ENCODE measurements at places on chromosomes 2 and 18.

GRCh38 chr2:238459081-238459629 lies 32.4 kb downstream of the ASB1 start:
- peaks cover 5% of the 10 kb centered on the region for H3K27me3 ChIP-seq
- peaks cover 4% of the 10 kb centered on the region for H3K36me3 ChIP-seq
- H3K4me3 ChIP-seq = no peak overlapping the region

GRCh38 chr2:102236132-102236531 lies 49.3 kb downstream of the IL1RL2 start:
- H3K27ac ChIP-seq = no peak overlapping the region
- no peak overlapping the region for H3K4me3 ChIP-seq
- peaks cover 47% of the 10 kb centered on the region for H3K4me1 ChIP-seq
- DNase-seq = no peak

GRCh38 chr2:20617892-20618467 lies 32.9 kb downstream of the HS1BP3 start:
- no peaks in the 10 kb centered on the region for H3K27me3 ChIP-seq
- no peak for DNase-seq
- H3K36me3 ChIP-seq = no peaks in the 10 kb centered on the region
- H3K4me3 ChIP-seq = no peak overlapping the region
- no peak overlapping the region for H3K27ac ChIP-seq

DNA sequence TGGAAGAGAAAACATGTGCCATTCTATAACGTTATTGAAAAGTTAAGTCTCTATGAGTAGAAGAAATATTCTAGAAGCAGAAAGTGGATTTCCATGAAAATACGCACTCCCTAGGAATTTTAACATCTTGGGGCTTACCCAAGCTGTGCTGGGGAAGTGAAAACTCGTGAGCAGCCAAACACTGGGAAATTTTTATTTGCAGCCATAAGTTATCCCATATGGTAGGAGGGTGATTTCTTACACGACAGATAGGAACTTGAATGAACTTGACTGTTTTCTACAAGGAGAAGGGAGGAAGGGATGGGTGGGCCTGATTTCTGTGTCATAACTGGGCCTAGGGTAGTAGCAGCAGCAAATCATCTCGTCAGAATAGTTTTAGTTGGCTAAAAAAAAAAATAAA lies 272.6 kb downstream of the ETAA1 start:
- no peak overlapping the region for H3K4me3 ChIP-seq
- H3K4me1 ChIP-seq = no peaks in the 10 kb centered on the region
- H3K27me3 ChIP-seq = no peaks in the 10 kb centered on the region

GRCh38 chr18:33076601-33077000 lies 303.8 kb upstream of the KLHL14 start:
- no peaks in the 10 kb centered on the region for H3K4me1 ChIP-seq
- no peaks in the 10 kb centered on the region for H3K27me3 ChIP-seq
- no peak overlapping the region for H3K27ac ChIP-seq
- no peak for DNase-seq
- H3K4me3 ChIP-seq = no peak overlapping the region

- H3K4me1 ChIP-seq = peaks cover 88% of the 10 kb centered on the region
- H3K27me3 ChIP-seq = no peaks in the 10 kb centered on the region
- no peak for DNase-seq
- H3K27ac ChIP-seq = peak overlapping the region; percentile 100
- peak overlapping the region; percentile 61 for H3K4me3 ChIP-seq
- H3K36me3 ChIP-seq = no peaks in the 10 kb centered on the region
Observed at GRCh38 chr2:8543060-8543382, 138.8 kb upstream of the ID2 start.

DNA sequence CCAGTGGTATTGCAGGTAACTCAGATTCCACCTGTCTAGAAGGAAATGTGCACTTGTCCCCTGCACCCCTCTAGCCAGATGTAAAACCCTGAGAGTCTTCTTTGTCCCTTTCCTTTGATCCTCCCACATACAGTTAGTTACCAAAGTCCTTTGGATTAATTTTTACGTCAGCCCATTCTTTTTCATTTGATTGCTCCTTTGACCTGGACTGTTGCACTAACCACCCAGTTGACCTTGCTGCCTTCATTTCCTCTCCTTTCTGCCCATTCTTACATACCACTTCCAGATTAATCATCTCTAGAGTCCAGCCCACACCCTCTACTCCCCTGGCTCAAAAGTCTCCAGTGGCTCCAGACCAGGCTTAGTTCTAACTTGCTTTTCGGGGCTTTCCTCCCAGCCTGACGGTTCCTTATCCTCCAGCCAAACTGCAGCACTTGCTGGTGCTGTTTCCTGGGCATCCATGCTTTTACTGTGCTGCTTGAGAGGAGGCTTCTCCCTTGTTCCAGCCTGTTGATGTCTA lies 99.3 kb downstream of the SPTBN1 start:
- H3K27me3 ChIP-seq = no peaks in the 10 kb centered on the region
- peaks cover 7% of the 10 kb centered on the region for H3K36me3 ChIP-seq
- DNase-seq = no peak
- peaks cover 27% of the 10 kb centered on the region for H3K4me1 ChIP-seq
- H3K4me3 ChIP-seq = no peak overlapping the region

DNA sequence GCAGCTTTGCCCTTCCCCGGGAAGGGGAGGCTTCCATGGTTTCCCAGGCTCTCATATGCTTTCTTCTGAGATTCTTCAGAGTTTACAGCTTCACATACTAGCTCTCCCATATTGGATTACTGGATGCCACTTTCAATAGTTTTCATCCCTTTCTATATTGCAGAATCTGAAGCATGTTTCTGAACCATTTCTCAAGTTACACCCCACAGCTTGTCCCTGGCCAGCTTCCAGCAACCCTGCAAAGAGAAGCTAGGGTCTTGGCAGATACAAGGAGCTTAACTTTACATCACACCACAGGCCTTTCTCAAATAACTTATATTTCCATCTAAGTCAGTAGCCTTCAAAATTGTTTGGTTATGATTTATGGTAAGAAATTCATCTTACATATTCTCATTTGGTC lies 39.6 kb downstream of the LHCGR start:
- H3K27ac ChIP-seq = no peak overlapping the region
- no peak for DNase-seq
- no peaks in the 10 kb centered on the region for H3K4me1 ChIP-seq
- no peaks in the 10 kb centered on the region for H3K36me3 ChIP-seq

DNA sequence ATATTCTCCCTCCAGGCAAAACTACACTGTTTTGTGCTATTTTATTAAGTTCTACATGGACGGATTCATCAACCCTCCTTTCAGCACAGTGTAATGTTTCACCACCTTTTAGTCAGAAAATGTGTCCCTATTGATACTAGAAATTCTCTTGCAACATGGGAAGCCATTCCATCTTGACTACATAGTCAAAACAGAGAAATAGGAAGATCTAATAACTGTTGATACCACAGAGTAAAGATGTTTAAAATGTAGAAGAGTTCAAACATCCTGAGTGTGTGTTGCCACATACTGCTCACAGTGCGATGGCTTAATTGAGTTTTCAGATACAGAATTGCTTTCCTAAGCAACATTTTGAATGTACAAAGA lies 492.2 kb upstream of the RAB12 start:
- no peaks in the 10 kb centered on the region for H3K4me1 ChIP-seq
- H3K4me3 ChIP-seq = no peak overlapping the region
- H3K27me3 ChIP-seq = no peaks in the 10 kb centered on the region
- no peak for DNase-seq
- H3K27ac ChIP-seq = no peak overlapping the region

DNA sequence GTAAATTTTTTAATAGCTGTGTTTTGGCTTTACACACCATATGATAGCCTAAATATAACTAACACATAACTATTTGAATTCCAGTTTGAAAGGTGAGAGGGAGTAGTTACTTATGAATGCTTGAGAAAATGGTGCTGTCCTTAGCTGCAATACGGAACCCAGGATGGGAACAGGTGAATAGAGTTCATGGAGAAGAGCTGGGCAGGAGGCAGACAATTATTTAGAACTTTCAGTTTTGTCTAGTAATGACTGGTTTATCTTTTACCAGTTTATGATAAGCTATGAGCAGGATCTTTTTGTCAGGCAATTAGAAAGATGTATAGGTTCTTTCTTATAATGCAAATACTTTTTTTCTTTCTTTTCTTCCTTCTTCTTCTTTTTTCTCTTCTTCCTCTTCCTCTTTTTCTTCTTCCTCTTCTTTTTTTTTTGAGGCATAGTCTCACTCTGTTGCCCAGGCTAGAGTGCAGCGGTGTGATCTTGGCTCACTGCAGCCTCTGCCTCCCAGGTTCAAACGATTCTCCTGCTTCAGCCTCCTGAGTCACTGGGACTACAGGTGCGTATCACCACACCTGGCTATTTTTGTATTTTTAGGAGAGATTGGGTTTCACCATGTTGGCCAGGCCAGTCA lies 25.9 kb downstream of the UBR3 start:
- peaks cover 29% of the 10 kb centered on the region for H3K36me3 ChIP-seq
- peaks cover 8% of the 10 kb centered on the region for H3K4me1 ChIP-seq
- H3K27me3 ChIP-seq = no peaks in the 10 kb centered on the region
- no peak overlapping the region for H3K27ac ChIP-seq

- H3K4me3 ChIP-seq = no peak overlapping the region
- H3K27me3 ChIP-seq = peaks cover 7% of the 10 kb centered on the region
- H3K4me1 ChIP-seq = no peaks in the 10 kb centered on the region
- no peaks in the 10 kb centered on the region for H3K36me3 ChIP-seq
- no peak for DNase-seq
Observed at GRCh38 chr2:227799202-227799601, 14.4 kb upstream of the CCL20 start.

GRCh38 chr2:208062113-208062512 lies 36.8 kb upstream of the PLEKHM3 start:
- H3K36me3 ChIP-seq = no peaks in the 10 kb centered on the region
- H3K27me3 ChIP-seq = no peaks in the 10 kb centered on the region
- no peak overlapping the region for H3K4me3 ChIP-seq

- peaks cover 2% of the 10 kb centered on the region for H3K36me3 ChIP-seq
- no peak overlapping the region for H3K4me3 ChIP-seq
- no peak for DNase-seq
- H3K4me1 ChIP-seq = no peaks in the 10 kb centered on the region
Observed at GRCh38 chr2:239087046-239087710, 239.3 kb downstream of the TWIST2 start.

- H3K27me3 ChIP-seq = no peaks in the 10 kb centered on the region
- no peak overlapping the region for H3K4me3 ChIP-seq
- DNase-seq = no peak
- no peak overlapping the region for H3K27ac ChIP-seq
Observed at GRCh38 chr2:105950521-105951383, 206.0 kb downstream of the NCK2 start.

DNA sequence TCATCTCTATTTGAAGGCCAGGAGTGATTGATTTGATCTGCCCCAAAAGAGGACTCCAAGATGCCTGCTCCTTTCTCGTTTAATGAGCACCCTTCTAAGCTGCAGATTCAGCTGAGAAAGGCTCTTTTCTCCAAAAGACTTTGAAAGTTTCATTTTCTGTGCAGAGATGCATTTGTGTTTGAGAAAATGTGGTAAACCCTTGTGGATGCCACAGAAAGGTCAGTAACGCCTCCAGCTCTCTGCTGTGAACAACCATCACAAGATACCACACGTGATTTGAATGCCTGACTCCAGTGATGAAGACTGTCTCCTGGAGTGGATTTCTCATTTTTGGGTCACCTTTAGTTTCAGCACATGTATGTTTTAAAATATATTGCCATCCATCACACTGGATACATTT lies 35.0 kb upstream of the CCDC85A start:
- no peaks in the 10 kb centered on the region for H3K4me1 ChIP-seq
- H3K27me3 ChIP-seq = no peaks in the 10 kb centered on the region
- H3K4me3 ChIP-seq = no peak overlapping the region
- no peaks in the 10 kb centered on the region for H3K36me3 ChIP-seq
- H3K27ac ChIP-seq = no peak overlapping the region

- H3K4me1 ChIP-seq = peaks cover 46% of the 10 kb centered on the region
- peak; percentile 67 for DNase-seq
- H3K27ac ChIP-seq = peak overlapping the region; percentile 93
Observed at GRCh38 chr2:218218268-218219185, 1.5 kb downstream of the ARPC2 start.

DNA sequence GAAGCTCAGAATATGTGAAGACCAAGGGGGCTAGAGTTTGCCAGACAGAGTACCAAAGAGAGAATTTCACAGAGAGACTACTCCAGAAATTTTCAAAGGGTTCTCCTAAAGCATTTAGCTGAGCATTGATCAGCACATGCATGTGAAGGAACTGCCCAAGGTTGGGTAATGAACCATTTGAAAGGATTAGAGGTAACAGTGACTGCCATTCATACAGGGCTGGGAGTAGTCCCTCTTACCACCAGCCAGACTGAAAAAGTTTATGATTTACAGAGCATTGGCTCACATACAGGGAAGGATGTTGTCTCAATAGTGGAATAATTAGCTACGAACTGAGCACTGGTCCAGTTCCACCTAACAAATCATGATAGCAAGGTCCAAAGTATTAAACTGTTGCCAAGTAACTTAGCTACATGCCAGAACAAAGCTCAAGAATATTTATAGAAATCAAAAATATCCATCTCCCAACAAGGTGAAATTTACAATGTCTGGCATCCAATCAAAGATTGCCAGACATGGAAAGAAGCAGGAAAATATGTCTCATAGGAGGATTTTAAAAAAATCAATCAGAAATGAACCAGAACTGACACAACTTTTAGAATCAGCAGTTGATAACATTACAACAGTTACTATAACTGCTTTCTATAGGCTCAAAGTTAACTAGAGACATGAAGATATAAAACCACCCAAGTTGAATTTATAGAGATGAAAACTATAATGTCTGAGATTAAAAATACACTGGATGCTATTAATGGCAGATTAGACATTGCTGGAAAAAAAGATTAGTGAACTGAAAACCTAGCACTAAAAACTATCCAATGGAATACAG lies 25.7 kb upstream of the RNF103 start:
- DNase-seq = no peak
- no peak overlapping the region for H3K4me3 ChIP-seq
- H3K27me3 ChIP-seq = no peaks in the 10 kb centered on the region
- peaks cover 10% of the 10 kb centered on the region for H3K36me3 ChIP-seq

DNA sequence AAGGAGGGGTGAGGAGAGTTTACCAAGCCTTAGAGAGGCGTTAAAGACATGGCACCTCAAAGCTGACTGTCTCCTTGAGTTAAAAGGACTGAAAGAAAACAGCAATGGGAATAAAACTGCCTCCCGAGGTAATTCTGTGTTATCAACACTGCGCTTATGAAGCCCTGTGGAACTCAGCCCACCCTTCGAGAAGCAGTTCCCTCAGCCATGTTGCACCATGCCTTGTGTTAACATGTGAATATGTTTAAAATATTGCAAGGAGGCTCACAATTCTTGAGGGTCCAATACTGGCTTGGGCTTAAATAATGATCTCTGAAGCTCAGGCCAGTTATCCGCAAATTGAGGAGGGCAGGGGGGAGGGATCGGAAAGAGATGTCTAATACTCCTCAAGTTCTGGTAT lies 14.7 kb downstream of the KLF7 start:
- H3K36me3 ChIP-seq = peaks cover 6% of the 10 kb centered on the region
- H3K27ac ChIP-seq = no peak overlapping the region

DNA sequence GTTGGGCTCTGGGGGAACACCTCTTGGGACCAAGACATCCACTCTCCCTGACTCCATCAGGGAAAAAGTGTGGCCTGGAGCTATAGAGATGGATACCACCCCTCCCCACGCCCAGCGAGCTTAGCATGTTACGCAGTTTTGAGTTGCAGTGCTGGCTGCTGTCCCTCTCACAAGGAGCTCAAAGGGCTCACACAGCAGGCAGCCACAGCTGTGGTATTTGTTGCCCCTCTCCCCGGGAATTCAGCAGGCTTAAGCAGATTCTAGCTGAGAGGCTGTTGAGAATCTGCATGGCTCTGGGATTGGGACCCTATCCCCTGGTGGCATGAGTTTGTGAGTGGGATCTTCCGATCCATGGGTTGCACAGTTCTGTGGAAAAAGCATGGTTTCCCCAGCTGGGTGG lies 673.1 kb upstream of the FSHR start:
- H3K4me1 ChIP-seq = no peaks in the 10 kb centered on the region
- H3K4me3 ChIP-seq = no peak overlapping the region
- no peaks in the 10 kb centered on the region for H3K27me3 ChIP-seq
- no peak for DNase-seq

All from activated CD8-positive, alpha-beta memory T cell treated with anti-CD3 and anti-CD28 coated beads, Interleukin-2, amount 10 ng/mL, durations not matched to agents 7 days and 5 days (primary cell).